Activated naive CD8-positive, alpha-beta T cell treated with anti-CD3 and anti-CD28 coated beads for 36 hours (primary cell): ENCODE measurements at places on chromosomes 12 and 14. TPM values are rescaled to one million over a fixed set of nuclear protein-coding genes. Genes with fewer than 3 reads are reported as not detected.

Gene SLC2A3
- 125 TPM for total RNA-seq

DNA sequence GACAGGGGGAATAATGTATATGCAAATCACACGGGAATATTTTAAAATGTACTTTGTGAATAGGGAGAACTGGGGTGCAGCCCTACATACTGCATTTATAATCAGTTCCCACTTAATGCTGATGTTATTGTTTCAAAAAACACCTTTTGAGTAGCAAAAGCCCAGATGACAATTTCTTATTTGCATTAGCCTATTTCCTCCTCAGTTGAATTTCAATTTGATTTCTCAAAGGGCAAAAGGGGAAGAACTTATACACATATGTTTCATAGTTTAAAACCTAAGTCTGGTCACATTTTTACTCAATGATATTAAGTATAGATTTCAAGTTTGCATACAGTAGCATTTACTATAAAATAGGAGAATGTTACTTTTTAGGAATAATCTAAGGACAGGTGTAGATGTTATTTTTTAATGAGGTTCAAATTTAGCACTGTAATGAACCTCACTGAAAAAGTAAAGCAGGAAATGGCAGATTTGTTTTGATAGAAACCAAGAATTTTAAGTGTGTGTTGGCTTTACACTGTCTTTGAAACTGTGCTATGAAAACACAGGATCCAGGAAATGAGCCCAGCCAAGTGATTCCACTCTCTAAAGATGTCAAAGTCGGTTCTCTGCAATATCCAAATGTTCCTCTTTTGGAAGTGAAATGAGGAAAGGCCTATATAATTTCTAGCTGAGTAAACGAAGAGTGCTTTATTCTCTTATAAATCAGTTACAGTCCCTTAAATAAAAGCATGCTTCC, 367.4 kb downstream of the BTG1 start:
- DNase-seq, result no peak

Gene FUT8
- 65.6 TPM for total RNA-seq

GRCh38 chr14:21534576-21534975, 8.4 kb upstream of the SALL2 start:
- DNase-seq, result no peak

- DNase-seq, result no peak
These were observed 80.9 kb downstream of the FAR2 start for GRCh38 chr12:29229937-29230336.

- no peak for DNase-seq
These were observed 2.6 kb upstream of the SLC11A2 start for GRCh38 chr12:51028813-51029150.

DNA sequence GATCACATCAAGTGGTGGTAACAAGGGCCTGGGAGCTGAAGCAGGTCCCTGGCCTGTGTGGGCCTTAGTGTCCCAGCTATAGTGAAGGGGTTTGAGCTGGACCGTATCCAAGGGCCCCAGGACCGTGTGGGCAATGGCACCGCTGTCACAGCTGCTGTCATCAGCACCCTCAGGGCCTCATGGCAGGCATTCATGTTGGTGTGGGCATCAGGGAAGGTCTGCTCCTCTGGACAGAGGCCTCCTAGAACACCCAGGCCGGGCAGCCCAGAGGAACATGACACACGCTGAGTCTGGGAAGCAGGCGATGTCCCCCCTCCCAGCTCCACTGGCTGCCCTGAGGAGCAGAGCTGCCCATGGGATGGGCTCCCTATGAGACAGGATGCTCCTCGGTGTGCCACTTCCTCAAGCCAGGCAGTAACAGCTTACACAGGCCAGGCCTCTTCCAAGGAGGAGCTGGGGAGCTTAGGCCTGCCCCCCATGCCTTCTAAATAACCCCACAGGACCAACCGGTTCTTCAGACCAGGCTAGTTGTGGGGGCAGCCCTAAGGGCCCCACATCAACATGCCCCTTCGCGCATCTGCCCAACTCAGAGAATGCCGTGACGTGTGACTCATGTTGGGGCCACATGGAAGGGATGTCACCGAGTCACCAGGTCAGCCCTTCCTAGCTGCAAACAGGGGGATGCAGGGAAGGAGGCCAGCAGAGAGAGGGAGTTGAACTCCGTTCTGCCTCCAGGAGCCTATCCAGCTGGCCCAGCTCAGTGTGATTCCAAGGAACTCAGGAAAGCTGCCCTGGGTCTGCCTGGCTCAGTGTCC, 80.4 kb downstream of the PITPNM2 start:
- DNase-seq, result no peak

GRCh38 chr12:45351921-45352670, 136.2 kb downstream of the ANO6 start:
- DNase-seq, result no peak

DNA sequence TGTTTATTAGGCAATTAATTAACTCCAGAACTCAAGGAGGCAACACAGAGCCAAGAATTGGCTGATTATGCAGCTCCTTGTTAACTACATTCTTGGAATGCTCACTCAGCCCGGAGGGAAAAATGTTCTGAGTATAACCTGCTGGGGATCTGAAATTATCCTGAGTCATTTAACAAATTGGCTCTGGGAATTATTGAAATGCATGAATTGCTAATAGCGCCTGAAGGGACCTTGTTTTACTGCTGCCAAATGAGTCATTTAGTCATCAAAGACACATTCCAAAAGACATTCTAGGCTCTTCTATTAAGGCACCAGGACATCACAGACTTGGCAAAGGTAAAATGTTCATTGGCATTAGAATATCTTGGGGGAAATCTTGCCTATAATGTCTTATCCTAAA, 13.0 kb downstream of the TMEM52B start:
- no peak for DNase-seq

DNA sequence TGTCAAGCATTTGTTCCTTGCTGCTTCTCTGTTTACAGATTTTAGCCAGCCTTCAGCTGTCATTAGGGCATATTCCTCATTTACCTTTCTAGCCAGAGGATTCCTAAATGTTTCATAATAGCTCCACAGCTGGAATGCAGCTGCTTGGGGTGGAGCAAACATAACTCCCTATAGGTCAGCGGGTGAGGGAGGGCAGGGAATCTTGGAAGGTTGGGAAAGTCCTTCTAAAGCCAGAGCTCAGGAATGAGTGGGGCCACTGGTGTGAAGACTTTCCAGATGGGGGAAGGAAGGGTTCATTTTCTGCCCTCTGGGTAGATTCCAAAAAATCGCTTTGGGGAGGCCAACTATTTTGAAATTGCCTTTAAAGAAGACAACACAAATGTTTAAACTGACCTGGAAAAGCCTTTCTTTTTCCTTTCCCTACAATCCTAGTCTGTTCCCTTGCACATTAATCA, 16.3 kb upstream of the IRF2BPL start:
- DNase-seq, result no peak

Gene TMCC3
- 0.19 TPM for total RNA-seq

Gene USP44
- total RNA-seq, result 21.9 TPM

GRCh38 chr12:97321621-97322020, 141.0 kb upstream of the RMST start:
- no peak for DNase-seq

Gene DBX2
- not detected for total RNA-seq

DNA sequence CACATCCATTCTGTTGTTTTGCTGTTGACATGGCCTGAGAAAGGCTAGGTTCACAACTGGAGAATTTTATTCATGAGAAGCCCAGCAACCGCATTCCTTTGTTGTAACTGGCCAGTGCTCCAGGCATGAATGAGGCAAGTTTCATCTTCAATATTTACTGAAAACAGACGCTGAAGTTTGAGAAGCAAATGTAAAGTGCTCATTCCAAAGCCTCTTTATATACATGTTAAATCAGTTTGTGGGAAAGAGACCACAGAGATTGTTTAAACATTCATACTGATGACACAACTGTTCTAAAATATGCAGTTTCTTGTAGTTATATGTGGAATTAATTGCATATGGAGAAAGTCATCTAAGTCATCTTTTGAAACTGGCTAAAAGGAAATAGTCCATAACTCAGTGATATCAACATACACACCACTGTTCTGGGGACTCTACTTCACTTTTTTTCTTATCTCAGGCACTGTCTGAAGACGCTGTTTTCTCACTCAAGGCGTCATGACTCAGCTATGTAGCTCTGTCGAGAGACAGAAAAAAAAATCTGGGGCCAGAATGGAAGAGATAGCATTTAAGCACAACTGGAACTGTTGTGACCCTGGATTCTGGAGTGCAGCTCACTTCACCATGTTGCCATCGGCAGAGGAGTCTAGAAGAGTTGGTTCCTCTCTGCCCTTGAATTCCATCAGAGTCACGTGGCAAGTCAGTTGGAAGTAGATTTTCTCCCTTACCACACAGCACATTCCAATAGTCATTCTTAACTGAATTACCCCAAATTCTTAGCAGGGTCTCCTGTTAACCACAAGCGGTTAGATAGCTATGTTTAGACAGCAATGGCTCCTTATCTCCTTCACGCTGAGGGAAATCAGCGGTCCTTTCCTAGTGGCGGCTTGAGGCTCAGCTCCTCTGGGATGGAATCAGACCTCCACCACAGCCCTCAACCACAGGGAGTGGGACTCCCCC, 258.4 kb upstream of the HMGA2 start:
- DNase-seq, result no peak

Gene LIMA1
- total RNA-seq, result 28.1 TPM

GRCh38 chr14:96357216-96357615, 5.9 kb downstream of the ATG2B start:
- no peak for DNase-seq

GRCh38 chr12:58915634-58916033, 4.7 kb downstream of the LRIG3 start:
- DNase-seq, result no peak

Gene SLC25A21
- total RNA-seq, result not detected

Gene FAM90A1
- 0.40 TPM for total RNA-seq

DNA sequence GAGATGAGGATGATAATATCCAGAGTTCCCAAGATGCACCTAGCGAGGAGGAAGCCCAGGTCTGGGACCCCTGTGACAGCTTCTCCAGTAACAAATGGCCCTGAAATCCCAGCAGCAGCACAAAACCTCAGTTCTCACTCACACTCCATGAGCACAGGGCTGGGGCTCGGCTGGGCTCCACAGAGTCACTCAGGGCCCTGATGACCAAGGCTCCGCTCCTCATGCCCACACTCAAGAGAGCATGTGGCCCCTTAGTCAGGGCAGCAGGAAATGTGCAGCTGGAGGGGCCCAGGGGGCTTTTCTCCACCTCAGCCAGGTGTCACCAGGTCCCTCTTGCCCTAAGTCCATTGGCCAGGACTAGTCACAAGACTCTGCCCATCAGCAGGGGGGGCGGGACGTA, 242.7 kb upstream of the SFSWAP start:
- DNase-seq, result no peak

Gene LDHB
- total RNA-seq, result 1,947 TPM

Gene LRRC10
- total RNA-seq, result not detected

GRCh38 chr12:71141378-71141926, 16.3 kb downstream of the TSPAN8 start:
- no peak for DNase-seq

Gene C1RL
- total RNA-seq, result 8.6 TPM

Gene DCTN2
- 73.6 TPM for total RNA-seq

Gene KRT77
- total RNA-seq, result not detected

Gene FIGNL2
- 0.40 TPM for total RNA-seq

Gene RND1
- total RNA-seq, result 2.6 TPM

DNA sequence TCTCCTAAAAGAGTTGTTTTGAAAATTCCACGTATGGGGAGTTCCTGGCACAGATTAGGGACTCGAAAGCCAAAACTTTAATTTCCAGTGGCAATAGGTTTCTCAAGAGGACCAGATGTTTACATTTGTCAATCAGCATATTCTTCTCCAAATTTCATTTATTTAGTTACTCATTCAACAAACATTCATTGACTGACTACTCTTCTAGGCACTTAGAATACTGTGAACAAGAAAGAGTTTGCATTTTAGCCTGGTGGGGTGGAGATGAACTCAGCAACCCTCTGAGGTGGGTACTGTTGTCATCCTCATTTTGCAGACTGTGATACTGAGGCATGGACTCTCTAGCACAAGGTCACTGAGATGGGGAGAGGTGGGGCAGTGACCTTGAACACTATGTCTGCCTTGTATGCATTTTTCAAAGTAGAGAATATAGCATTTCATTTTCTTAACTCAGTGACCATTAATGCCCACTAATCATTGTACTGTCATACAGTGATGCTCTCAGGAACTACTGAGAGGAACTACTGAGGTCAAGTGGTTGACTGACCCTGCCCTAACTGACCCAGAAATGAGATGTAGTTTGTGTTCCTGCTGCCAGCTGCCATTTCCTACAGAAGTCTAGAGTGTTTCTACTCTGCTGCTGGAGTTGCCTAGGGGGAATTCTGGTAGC, 2.2 kb downstream of the L3HYPDH start:
- DNase-seq, result no peak

DNA sequence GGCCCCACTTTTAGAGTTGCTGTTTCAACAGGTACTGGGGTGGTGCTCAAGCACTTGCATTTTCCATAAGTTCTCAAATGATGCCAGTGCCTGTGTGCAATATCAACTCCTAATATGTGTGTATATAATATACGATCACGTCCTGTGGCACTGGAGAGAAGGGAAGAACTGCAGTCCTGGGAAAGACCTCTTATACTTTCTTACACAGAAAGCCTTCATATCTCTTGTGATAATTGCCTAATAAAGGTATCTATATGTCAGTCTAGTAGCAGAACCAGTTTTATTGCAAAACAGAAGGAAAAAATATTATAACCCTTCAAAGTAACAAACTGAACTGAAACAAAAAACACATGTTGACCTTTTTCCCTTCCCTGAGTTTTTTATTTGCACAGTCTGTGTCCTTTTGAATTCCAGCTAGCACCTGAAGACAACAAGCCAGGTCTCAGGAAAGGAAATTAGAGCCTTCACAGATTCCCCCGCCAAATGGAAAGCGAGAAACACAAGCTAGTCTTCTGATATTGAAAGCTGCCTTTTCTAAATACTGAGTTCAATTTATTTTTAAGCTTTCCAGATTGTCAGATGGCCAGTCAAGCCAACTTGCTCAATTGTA, 44.4 kb downstream of the IGF1 start:
- no peak for DNase-seq

Gene LBHD2
- total RNA-seq, result not detected

- DNase-seq, result no peak
These were observed 47.8 kb downstream of the BTBD7 start for GRCh38 chr14:93285044-93285443.

DNA sequence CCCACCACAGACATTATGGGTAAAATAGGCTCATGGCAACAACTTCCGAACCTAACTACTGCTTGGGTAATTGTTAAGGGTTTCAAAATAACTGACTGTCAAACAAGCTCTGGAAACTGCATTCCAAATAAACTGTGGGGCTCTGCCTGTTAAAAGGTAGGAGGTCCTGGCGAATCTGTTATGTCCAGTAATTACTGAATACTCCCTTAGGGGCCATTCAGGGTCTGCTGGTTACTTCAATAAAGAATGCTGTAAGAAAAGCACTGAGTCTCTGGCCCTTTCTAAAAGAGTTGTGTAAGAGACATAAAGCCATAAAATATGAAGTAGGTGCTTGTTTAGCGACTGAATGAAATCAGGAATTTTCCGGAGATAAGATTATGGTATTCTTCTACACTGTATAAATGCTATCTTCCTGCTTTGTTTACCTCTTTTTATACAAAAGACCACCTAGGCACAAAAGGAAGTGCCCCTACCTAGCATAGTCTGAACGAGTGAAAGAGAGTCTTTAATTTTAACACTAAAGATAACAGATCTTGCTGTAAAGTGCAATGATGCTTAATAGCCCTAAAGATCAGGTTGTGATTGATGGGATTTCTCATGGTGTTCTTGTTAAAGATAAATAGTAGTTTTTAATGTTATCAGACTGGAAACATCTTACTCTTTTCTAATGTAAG, 127.8 kb downstream of the FBXL14 start:
- DNase-seq, result no peak

- peak; percentile 61 for DNase-seq
These were observed 236.4 kb downstream of the PCNX1 start for GRCh38 chr14:71143381-71144290.
